ENCODE measurements at places on chromosomes 2 and 18.

DNA sequence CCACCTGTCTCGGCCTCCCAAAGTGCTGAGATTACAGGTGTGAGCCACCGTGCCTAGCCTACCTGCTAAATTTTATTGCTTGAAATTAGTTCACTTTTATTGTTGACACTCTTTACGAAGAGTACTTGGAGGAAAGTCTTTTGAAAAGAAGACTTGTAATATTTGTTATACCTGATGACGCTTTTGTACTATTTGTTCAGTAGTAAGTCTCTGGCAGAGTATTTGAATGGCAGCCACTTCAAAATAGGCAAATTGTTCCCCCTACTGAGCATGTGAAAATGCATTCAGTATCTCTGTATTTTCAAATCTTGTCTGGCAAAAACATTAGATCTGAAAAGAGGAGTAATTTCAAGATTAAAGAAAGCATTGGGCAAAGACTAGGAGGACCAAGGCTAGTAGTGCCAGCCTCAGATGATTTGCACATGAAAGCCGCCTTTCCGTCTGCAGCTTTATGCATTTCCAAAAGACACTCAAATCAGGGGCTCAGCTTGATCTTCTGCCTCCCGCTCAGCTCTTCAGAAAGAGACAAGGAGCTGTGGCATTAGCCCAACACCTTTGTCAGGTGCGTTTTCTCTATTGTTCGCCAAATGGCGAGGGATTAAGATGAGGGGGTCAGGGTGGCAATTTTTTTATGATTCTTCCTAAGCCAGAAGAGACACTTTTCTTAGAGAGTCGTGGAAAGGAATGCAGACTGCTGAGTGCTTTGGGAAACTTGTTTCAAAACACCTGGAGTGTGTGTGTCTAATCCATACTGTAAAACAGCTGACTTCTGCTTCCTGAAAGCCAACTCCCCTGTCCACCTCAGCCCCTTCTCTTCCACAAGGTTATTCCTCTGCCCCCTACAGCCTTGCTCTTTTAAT is 18.8 kb upstream of the FOXI3 start:
- DNase-seq: no peak

- DNase-seq: no peak
Measured at GRCh38 chr2:88696611-88697010, 5.1 kb downstream of the RPIA start.

GRCh38 chr18:48186131-48186766 is 222.9 kb downstream of the ZBTB7C start:
- no peak for DNase-seq

DNA sequence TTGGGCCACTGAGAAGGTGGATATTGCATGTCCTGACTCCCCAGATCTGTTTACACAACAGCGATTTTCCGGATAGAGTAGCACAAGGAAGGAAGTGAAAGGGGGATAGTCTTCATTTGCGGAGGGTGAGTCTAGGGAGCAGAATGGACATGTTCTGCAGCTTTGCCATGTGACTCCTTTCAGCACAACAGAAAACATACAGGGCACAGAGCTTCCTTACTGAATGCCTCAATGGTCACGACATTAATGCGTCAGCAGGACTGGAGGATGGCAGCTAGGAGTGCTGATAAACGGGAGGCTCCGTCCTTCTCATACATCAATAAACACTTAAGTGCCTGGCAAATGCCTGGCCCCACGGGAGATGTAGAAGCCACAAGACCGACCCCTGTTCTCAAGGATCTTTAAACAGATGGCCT is 163.0 kb downstream of the FAM210A start:
- DNase-seq: no peak

- no peak for DNase-seq
Measured at GRCh38 chr2:2620604-2621003, 289.5 kb upstream of the MYT1L start.

DNA sequence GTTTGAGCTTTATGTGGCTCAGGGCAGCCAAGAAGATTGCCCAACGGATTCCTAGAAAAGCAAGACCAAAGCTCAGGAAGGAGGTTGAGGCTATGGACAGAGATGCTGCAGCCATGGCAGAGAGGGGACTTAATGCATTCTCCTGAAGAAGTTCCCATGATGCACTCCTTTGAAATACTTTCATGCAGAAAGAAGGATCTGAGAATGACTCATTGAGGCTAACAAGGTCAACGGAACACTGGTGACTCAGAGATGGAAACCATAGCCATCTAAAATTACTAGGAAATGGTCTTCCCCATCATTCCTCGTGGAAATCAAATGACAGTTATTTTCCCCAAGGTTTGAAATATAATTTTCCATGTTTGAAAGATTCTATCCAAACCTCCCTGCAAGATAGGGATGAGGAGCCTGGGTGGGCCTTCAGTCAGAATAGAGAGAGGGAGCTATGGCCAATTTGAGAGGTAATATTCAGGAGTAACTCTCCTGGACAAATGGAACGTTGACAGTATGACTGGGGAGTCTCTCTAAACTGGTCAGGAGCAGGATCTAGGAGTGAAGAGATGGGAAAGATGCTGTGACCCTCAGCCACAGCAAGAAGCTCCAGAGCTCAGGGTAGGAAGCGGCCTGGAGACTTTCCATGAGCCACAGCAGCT is 63.0 kb downstream of the REEP1 start:
- DNase-seq: no peak

- DNase-seq: peak; percentile 49
Measured at GRCh38 chr2:240586919-240587800, 626 bp downstream of the CAPN10 start.

- no peak for DNase-seq
Measured at GRCh38 chr2:52072949-52073348, 1041.0 kb upstream of the NRXN1 start.

DNA sequence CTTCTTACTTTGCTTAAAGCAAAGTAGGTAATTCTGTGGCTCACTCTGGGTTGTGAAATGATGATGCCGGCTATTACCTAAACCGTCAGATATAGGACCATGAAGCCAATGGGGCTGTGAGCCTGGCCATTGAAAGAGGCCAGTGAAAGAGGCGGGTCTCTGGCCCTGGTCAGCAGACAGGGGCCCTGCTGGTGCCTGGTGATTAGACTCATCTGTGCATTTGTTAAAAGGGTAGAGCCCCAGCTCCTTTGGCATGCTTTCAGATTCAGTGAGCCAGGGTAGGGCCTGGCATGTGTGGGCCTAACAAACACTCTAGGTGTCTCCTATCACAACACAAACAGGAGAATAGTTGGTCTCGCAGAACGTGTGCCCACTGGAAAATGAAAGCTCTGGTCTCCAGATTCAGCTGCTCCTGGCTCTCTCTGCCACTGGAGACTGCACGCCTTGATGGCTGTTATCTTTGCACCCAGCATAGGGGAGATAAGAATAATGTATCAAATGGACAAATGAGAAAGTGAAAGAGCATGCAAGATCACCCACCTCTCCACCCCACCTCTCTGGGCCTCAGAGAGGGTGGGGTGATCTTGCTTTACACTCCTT is 6.9 kb downstream of the LRRC30 start:
- no peak for DNase-seq

- DNase-seq: no peak
Measured at GRCh38 chr18:3236470-3236869, 11.1 kb upstream of the MYL12A start.

DNA sequence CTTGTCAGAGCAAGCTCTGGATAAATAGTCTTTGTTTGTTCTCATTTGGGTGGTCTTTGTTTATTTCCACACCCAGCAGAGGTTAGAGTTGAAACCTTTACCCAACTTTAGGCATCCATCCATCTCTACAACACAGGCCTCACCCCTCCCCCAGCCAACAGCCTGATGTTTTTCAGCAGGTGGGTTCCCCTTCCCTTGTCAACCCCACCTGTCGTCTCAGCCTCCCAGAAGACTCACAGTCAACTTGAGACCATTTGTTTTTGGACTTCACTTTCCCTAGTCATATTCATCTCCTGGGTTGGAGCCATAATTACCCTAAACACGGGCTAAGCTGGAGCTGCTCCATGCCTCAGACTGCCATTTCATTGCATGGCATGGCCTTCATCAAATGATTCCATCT is 31.7 kb upstream of the IL36G start:
- no peak for DNase-seq

GRCh38 chr2:70558195-70558808 is 4.7 kb upstream of the TGFA start:
- no peak for DNase-seq

All from cortex of kidney (tissue), 1 donor.